ENCODE measurements at places on chromosomes 12 and 14.

- DNase-seq = no peak
Observed at GRCh38 chr14:68932231-68932630, 46.9 kb downstream of the ACTN1 start.

- no peak for DNase-seq
Observed at GRCh38 chr12:16220120-16220519, 57.4 kb downstream of the SLC15A5 start.

- DNase-seq = no peak
Observed at GRCh38 chr14:28577711-28578131, 188.9 kb upstream of the FOXG1 start.

DNA sequence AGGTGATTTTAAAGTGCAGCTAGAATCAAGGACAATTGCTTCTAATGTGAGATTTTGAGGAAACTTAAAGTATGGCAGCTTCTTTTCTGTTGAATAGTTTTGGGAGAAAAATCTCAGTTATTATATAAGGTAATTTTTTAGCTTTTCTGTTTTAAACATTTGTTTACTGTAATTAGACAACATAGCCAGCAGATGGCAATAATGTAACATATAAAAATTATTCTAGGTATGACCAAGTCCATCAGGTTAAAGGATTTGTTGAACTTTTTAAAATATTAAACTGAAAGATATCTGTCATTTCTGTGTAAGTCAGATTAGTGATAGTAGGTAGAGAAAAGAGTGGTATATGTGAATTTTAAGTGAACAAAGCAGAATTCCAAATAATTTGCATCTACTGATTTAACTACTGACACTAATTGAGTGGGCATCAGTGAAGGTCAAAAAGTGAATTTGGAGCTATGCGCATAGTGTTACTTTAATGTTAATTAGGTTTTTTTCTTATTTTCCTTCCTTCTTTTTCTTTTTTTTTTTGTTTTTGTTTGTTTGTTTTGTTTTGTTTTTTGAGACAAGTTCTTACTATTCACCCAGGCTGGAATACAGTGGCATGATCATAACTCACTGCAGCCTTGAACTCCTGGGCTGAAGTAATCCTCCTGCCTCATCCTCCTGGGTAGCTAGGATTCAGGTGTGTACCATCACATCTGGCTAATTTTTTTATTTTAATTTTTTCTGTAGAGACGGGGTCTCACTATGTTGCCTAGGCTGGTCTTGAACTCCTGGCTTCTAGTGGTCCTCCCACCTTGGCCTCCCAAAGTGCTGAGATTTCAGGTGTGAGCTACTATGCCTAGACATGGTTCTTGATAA lies 18.6 kb downstream of the PRORP start:
- no peak for DNase-seq

- DNase-seq = no peak
Observed at GRCh38 chr14:42488965-42489364, 882.3 kb downstream of the LRFN5 start.

- DNase-seq = peak; percentile 13
Observed at GRCh38 chr12:123471374-123472068, 13.6 kb downstream of the SNRNP35 start.

- DNase-seq = no peak
Observed at GRCh38 chr12:15152868-15153267, 68.3 kb downstream of the RERG start.

GRCh38 chr12:2023365-2023764 lies 19.1 kb upstream of the DCP1B start:
- no peak for DNase-seq

DNA sequence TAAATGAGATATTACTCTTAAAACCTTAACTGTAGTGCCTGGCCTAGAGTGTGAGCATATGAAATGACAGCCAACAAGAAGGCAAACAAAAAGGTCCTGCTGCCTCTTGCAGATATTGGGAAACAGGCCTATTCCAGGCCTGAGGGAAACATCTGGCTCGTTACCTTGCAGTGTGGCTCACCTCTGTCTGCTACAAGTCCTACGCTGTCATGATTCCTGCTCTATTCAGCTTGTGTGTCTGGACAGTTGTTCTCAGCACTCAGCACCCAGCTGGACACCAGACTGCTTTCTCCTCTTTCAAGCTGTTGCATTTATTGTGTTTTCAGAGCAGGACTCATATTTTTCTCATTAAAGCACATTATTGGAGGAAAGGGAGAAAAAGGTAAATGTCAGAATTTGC lies 113.5 kb downstream of the TMTC2 start:
- DNase-seq = no peak

DNA sequence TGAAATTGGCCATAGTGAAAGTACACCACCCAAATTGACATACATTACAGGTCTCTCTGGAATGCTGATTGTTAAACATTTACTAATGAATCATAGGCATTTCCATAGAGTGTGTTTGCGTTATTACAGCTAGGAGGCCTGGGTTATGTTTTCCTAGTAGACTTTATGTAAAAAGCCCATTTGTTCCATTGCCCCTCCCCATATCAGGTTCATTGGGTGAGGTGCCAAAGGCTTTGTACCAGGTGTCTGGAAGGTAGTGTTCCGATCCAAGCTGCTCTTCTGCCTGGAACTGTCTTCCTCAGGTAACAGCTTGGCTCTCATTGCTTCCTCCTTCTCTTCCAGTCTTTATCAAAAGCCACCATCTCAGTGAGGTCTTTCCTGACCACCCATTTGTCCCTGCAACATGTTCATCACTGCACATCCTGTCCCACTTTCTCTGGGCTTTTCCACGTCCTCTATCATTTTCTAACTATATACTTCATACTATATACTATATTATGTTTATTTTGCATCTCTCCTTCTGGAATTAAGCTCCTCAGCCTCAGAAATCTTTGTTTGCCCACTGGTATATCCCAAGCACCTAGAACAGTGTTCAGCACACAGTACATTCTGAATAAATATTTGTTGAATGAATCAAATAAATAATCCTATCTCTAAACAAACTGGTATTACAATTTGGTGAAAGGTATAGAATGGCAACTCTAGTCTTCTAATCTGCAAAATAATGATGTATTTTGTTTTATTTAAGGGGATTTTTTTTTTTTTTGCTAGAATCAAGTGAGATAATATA lies 252.3 kb downstream of the KTN1 start:
- DNase-seq = no peak

GRCh38 chr12:27689558-27690180 lies 6.6 kb upstream of the REP15 start:
- DNase-seq = no peak

DNA sequence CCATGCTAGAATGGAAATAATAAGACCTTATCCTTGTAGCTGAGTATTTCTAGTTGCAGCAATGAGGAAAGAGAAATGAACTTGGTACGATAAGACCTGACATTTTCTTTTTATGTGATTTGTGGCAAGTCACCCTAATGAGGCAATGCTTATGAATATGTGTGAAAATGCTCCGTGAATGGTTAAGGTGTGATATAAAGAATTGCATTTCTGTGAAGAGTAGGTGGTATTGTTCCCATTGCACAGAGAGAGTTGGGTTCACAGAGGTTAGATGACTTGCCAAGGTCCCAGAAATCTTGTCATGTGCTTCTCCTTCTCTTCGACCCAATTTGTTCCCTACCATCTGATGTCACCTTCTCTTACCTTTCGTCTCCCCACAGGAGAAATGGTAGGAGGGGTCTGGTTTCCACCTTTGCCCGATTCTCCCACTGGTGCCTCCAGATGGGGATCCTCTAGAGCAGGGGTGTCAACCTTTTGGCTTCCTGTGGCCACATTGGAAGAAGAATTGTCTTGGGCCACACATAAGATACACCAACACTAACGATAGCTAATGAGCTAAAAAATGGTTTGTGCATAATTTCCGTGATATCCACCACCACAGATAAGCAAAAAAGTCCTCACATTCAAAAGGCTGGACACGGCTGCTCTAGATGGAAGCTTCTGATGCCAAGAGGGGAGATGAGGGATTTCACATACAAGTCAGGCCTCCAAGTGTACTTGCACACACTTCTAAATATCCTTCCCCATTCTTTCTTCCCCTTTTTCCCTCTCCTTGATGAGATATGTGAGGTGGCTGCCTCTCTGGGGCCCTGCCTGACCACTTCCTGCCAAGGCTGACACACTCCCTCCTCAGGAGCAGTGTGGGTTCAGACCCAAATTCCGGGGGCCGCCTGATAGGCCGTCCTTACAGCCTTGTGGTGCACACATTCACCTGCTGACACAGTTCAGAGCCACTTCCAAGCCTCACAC lies 96.1 kb downstream of the PLXNC1 start:
- no peak for DNase-seq

- no peak for DNase-seq
Observed at GRCh38 chr14:39841088-39841487, 408.9 kb upstream of the FBXO33 start.

DNA sequence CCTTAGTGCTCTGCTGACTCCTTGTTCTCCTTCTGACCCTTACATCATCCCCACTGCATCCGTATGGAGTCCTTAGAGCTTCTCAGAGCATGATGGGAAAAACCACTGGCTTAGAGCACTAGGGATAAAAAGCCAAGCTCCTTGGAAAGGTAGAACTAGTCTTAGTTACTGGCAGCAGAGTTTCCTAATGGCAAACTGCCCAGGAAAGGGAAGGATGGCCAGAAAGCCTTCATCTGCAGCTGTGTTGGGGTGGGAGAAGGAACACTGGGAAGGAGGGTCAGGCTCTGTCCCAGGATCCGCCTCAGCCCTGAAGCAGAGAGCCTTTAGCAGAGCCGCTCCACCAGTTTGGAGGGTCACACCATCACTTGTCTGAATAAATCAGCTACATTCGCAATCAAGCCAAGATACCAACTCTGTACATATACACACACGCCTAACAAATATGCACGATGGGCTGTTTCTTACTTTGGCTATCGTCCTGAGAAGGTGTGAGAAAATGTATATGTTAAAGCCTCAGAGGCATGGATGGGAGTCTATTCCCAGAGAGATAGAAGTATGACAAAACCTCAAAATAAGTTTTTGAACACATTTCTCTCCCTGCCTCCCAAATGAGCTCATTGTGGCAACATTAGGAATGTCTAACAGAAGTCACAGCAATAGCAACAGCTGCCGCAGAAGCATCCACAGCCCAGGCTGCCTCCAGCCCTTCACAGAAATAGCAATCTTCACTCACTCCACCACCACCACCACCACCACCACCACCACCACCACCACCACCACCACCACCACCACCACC lies 18.6 kb upstream of the GALNT8 start:
- peak; percentile 94 for DNase-seq
